ENCODE measurements at places on chromosomes 6 and 20.

- DNase-seq, result peak; percentile 65
These were observed 61.1 kb upstream of the CCN6 start for GRCh38 chr6:111992851-111993250.

- DNase-seq, result no peak
These were observed 356.9 kb downstream of the ARHGAP18 start for GRCh38 chr6:129353067-129353466.

DNA sequence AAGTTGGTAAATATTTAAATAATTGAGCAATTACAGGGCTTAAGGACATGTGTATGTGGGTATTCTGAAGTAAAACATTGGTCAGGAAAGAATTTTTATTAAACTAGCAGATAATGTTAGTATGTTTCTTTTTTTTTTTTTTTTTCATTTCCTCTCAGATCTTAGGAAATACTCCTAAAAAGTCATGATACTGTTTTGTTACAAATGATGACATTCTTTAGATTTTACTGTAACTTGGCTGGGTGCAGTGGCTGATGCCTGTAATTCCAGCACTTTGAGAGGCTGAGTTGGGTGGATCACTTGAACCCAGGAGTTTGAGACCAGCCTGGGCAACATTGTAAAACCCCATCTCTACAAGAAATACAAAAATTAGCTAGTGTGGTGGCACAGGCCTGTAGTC lies 41.5 kb downstream of the CDC40 start:
- DNase-seq, result no peak

GRCh38 chr20:23215344-23215995 lies 129.3 kb upstream of the CD93 start:
- DNase-seq, result no peak

GRCh38 chr6:25971187-25971821 lies 8.7 kb downstream of the TRIM38 start:
- no peak for DNase-seq

- DNase-seq, result no peak
These were observed 504.9 kb upstream of the MARCKS start for GRCh38 chr6:113352029-113352801.
